GM13977 (cell line): ENCODE measurements at places on chromosomes 5 and 9.

GRCh38 chr5:8813180-8813579 is 732.7 kb downstream of the SEMA5A start:
- no peak for DNase-seq

DNA sequence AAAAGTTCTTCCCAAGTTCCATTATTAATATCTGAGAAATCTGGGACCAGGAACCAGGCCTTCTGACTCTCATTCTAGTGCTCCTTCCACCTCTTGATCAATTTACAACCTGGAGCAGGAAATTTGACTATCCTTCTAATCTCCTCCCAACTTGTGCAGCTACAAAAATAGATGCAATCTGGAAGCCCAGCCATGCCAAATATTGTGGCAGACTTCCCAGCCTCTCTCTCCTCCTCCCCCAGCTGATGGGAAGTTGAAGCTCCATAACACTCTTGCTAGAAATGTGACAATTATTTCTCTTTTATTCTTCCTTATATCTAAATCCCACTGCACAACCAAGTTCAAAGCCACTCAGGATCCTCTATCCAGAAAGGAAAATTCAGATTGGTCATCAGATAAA is 252.1 kb downstream of the SEC61B start:
- no peak for DNase-seq

- DNase-seq = no peak
Observed at GRCh38 chr9:19137282-19137681, 10.0 kb upstream of the PLIN2 start.

- DNase-seq = no peak
Observed at GRCh38 chr5:95996904-95997723, 35.5 kb upstream of the ELL2 start.

DNA sequence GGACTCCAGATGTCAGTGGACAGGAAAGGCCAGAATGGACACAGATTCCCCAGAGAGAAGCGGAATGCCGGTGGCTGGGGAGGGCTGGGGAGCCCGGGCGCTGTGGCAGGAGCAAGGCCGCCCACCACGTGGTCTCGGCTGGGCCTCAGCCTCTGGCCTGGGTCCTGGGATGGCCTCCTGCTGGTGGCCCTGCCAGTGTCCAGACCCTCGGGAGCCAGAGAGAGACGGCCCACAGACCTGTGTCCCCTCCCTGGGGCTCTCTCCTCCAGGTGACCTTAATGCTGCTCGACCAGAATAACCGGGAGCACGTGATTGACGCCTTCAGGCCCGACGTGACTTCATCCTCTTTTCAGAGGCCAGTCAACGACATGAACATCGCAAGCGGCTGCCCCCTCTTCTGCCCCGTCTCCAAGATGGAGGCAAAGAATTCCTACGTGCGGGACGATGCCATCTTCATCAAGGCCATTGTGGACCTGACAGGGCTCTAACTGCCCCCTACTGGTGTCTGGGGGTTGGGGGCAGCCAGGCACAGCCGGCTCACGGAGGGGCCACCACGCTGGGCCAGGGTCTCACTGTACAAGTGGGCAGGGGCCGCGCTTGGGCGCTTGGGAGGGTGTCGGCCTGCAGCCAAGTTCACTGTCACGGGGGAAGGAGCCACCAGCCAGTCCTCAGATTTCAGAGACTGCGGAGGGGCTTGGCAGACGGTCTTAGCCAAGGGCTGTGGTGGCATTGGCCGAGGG is 19.0 kb downstream of the FBXW5 start:
- no peak for DNase-seq

GRCh38 chr9:20022410-20022809 is 233.6 kb upstream of the SLC24A2 start:
- DNase-seq = no peak

DNA sequence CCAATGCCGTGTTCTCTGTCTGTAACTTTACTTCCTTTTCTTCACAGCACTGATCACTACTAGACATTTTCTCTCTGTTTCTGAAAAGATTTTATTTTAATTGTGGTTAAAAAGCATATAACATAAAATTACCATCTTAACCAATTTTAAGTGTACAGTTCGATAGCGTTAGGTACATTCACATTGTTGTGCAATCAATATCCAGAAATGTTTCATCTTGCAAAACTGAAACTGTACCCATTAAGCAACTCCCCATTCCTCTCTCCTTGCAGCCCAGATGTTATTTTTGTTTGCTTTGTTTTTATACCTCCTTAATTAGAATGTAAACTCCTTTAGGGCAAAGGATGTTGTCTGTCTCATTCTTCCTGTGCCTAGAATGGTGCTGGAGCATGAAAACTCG is 47.5 kb downstream of the COL27A1 start:
- no peak for DNase-seq

- peak; percentile 89 for DNase-seq
Observed at GRCh38 chr5:79513704-79514390, at the start of gene HOMER1. HOMER1 (minus strand) TSS chr5:79514134; CDS start chr5:79512774, 1,360 bp downstream.

DNA sequence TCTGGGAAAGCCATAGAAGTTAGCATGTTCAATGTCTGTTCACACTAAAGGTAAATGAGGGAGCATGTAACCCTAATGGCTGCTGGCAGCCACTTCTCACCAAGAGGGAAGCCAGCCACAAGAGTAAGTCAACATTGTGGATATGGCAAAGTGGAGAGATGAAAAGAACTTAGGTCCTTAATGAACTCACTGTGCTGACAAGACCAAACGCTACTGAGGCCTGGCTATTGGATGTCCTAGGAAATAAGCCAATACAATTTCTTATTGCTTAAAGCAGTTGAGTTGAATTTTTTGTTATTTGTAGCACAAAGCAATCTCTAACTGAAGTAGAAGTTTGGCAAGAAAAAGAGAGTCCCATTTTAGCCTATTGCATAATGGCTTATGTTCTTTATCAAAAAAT is 6.8 kb downstream of the GPR150 start:
- no peak for DNase-seq

- no peak for DNase-seq
Observed at GRCh38 chr5:135234242-135234641, 164.8 kb downstream of the MACROH2A1 start.

DNA sequence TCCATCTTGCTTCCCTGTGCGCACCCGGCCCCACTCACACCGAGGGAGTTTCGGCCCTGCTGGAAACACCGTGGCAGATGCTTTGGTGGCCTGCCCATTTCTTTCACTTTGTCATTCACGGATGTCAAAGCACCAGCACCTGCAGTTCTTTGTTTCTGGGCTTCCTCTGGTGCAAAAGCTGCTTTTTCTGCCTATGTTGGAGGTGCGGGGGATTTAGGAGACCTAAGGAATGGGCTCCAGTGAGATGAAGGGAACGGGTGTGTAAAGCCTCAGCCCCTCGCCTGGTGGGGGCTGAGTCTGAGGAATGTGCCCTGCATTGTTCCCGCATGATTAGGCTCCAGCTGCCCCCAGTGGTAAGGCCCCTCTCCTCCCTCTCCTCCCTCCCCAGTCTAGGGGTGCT is 62.3 kb downstream of the THBS4 start:
- DNase-seq = no peak

DNA sequence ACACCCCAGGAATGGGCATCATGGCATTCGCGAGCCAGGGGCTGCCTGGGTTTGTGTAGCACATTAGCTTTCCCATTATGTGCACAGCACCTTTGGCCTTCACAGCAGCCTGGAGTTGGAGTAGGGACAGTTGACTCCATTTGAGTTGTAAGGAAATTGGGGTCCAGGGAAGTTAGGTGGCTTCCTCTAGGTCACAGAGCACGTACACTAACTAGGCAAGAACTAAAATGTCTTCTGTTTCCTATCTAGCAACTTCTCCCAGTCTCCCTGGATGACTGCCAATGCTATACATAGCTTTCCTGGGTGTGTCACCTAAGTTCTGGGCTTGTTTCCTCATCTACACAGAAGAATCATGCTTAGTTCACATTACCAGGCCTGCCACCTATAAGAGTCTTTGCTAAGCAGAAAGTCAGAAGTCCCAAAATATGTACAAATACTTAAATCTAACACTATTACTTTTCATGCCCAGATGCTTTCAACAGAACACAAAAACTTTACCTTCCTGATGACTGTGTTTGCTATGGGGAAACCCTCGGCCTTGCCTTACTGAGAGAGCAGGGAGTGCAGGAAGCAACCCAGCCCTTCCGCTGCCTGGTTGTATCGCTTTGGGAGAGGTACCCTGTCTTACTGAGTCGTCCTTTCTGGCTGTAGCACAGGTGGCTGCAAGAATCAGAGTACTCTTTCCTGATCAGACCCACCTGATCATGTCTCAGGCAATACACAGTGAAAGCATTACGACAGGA is 12.0 kb downstream of the MACROH2A1 start:
- no peak for DNase-seq

DNA sequence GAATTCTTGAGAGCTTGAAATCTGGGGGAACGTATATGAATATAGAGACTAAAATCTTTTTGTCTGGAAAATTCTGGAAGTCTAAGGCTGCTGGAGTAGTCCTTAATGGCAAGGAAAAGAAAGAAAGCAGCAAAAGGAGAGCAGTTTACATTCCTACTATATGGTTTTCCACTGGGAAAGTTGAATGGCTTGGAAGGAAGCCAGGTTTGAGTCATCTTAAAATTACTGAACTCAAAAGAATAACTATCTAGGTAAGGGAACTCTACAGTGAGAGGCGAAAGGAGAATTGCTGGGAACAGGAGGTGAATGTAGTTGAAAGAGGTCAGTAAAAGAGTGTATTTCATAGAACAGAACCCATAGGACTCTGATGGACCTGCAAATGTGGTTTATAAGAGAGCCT is 258.1 kb upstream of the EDIL3 start:
- DNase-seq = no peak

GRCh38 chr5:168645195-168645594 is 66.0 kb upstream of the PANK3 start:
- no peak for DNase-seq

DNA sequence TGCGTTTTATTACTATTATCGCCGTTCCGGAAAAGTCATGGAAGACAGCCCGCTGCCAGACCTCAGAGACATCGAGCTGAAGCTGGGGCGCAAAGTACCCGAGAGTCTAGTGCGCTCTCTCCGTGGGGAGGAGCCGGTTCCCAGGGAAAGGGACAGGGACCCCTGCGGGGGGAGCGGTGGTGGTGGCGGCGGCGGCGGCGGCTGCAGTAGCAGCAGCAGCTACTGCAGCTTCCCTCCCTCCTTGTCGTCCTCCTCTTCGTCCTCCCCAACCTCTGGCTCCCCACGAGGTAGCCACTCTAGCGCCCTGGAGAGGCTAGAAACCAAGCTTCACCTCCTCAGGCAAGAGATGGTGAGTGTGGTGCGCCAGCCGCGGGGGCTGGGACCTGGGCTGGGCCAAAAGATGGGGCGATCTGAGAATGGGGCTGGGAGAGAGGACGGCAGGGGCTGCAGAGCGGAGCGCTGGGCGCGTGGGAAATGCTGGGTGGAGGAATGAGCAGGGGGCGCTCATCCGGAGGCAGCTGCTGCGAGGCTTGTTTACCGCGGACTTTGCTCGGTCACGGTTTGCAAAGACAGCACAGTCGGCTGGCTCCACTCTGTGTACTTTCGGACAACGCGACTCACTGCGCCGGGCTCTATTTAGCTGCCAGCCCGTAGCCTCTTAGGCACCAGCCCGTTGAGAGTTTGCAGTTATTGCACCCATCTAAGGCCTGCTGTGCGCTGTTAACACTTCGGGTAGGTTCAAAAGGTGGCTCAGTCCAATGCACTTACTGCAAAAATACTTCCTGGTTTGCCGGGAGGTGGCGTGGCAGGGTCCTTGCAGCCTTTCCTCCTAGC is 1.1 kb downstream of the LURAP1L start:
- DNase-seq = peak; percentile 66

DNA sequence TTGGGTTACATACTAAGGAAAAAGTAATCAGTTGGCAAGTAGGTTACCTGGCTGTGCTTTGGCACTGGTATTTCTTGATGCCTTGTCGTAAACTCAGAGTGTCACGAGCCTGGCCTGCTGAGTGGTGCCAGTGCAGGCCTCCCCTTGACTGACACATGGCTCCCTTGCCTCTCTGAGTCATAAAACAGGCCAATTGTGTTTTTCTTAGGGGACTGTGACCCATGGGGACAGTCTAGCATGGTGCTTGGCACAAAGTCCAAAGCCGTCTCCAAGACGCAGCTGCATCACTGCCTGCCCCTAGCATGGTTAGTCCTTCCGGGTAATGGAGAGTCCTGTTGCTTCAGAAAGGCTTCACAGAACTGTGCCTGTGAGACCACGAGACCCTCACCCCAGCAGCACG is 132.5 kb downstream of the MVB12B start:
- DNase-seq = no peak

DNA sequence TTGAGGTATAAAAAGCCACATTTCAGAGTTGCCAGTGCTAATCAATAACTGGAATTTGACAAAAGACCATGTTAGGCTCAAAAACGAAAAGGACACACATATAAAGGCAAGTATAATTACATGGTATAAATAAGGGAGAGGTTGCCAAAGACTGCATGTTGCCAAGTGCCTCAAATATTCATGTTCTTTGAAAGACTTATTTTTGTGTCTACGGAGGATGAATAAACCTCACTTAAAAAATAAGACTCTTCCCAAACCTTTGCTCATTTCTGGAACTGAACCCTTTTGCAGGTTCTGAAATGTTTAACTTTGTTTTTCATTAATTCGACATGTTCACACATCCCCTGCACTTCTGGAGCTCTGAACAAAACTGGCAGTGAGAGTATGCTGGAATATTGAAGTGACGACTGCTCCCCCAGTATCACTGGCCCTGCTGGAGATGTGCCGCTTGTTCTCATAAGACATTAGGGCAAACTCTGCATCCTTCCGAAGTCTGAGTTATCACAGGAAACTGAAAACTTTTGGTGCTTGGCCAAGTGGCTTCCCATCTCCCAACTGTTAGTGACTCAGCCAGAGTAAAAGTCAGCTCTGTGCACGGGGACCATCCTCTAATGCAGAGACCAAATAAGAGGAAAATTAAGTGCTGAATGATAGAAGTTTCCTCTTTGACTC is 336.8 kb downstream of the GLIS3 start:
- DNase-seq = no peak

GRCh38 chr5:5140479-5141338 is 579 bp downstream of the ADAMTS16 start:
- no peak for DNase-seq

DNA sequence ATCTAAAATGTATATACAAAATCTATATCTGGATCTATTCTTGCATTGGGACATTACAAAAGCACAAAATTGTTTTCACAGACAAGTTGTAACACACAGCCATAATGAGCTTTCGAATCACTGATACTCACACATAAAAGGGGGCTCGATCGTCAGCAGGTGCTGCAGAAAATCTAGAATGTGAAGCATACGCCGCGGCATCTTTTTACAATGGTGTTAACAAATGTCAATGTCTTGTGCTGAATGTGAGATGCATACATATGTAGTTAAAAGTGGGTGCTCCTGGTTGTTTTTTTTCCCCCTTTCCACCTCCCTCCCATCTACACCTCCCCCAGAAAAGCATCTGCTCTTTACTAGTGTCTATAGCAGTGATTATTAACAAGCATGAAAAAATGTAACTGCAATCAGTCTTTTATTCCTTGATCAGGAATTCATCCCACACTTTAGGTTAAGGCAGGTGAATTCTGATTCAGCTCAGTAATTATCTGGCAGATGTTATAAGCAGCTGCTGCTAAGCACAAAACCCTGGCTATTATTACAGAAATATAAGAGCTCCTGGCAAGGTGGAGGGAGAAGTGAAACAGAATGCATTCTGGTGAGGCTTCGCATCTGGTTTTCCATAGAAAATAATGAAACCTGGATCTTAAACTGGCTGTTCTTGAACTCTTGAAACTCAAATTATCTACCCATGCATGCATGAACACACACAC is 114.1 kb downstream of the MPDZ start:
- no peak for DNase-seq

- no peak for DNase-seq
Observed at GRCh38 chr9:109796078-109796477, 16.1 kb downstream of the PALM2AKAP2 start.

GRCh38 chr5:142946547-142947426 is 176.6 kb downstream of the ARHGAP26 start:
- DNase-seq = no peak
